ENCODE measurements at places on chromosomes 4 and X.

DNA sequence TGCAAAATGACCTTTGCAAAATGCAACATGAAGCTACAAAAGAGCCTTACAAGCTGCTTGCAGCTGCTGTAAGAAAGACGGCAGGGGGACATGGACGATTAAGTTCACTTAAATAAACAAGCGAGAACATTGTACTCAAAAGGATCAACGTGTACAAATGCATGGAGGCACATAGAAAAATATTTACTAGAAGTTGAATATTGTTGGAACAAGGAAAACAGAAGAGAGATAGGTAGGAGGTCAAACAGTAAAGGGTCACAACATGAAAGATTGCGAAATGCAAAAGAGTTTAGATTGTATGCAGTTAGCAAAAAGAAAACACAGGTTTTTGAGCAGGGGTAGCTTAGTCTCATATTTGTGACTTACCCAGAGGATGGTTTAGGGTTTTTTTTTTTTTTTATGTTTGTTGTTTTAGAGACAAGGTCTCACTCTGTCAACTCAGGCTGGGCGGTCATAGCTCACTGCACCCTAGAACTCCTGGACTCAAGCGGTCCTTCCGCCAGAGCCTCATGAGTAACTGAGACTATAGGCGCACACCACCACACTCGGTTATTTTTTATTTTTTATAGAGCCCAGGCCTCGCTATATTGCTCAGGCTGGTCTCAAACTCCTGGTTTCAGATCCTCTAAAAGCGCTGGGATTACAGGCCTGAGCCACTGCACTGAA lies 1.4 kb upstream of the PHF8 start:
- DNase-seq: no peak

- no peak for DNase-seq
Observed at GRCh38 chrX:555725-556666, 74.6 kb upstream of the SHOX start.

DNA sequence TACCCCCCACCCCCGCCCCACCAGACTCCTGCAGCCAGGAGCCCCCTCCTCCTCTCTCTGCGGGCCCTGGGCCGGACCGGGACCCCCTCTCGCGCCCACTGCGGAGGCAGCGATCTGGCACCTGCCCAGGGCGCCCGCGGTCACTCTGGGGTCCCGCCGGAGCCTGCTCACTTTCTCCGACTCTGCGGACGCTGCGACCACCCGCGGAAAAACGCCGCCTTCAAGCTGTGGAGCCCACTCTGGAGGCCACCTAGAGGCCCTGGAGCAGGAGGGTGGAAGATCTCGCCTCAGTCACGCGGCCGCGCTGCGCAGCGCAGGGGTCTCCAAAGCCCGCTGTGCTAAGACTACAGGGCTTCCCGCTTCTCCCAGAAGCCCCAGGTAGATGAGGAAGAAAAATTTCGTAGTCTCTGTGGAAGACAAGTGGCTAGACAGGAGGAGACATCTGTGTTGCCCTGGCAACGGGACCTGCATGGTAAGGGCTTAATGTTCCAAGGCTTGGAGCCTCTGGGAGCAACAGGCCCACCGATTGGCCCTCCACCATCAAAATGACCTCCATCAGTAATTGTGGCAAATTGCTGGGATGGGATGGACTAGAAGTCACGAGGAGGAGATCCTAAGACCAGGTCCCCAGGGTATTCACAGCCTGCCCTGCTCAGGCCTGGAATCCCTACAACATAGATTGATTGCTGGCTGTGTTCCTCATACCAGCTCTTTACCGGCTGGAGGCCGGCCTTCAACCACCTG lies at the start of gene PNMA6F:
PNMA6F (minus strand) TSS at position 387 of the 744 bp plus-strand sequence. CDS start 1,093 bp downstream, outside the sequence.
- no peak for DNase-seq

DNA sequence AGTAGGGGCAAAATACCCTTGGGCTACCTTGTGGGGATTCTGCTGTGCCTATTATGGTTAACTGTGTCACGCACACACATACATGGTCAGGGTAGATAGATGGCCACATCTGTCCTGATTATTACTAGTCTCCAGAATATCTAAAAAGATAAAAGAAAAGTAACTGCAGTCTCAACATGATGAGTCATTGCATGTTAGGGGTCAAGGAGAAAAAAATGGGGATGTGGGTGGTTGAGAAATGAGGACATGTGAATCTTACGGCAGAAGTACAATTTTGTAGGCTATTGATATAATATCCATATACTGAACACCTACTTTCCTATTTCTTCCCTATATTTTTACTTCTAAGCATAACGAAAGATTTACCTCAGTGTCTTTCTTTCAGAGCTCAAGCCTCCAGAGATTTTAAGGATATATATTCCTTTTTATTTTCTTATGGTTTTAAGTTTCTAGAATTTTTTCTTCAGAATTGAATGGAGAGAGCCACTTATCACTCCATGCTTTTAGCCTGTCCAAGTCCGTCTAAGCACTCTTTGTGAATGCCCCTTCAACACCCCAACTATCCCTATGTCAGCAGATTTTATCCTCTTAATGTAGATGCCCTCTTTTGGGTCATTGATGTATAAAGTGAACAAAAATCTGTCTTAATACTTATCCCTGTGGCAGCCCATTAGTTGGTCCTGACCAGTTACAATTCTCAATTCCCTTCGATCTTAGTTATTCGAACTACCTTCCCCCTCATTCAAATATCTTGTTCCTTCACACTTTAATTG lies 642.2 kb downstream of the IQCM start:
- DNase-seq: no peak

- DNase-seq: no peak
Observed at GRCh38 chrX:69066021-69066757, 99.1 kb downstream of the PJA1 start.

GRCh38 chr4:42750856-42751255 lies 94.0 kb upstream of the ATP8A1 start:
- no peak for DNase-seq

- no peak for DNase-seq
Observed at GRCh38 chr4:145420595-145421214, 60.9 kb upstream of the SMAD1 start.

- no peak for DNase-seq
Observed at GRCh38 chr4:108601532-108601931, 18.8 kb upstream of the RPL34 start.

DNA sequence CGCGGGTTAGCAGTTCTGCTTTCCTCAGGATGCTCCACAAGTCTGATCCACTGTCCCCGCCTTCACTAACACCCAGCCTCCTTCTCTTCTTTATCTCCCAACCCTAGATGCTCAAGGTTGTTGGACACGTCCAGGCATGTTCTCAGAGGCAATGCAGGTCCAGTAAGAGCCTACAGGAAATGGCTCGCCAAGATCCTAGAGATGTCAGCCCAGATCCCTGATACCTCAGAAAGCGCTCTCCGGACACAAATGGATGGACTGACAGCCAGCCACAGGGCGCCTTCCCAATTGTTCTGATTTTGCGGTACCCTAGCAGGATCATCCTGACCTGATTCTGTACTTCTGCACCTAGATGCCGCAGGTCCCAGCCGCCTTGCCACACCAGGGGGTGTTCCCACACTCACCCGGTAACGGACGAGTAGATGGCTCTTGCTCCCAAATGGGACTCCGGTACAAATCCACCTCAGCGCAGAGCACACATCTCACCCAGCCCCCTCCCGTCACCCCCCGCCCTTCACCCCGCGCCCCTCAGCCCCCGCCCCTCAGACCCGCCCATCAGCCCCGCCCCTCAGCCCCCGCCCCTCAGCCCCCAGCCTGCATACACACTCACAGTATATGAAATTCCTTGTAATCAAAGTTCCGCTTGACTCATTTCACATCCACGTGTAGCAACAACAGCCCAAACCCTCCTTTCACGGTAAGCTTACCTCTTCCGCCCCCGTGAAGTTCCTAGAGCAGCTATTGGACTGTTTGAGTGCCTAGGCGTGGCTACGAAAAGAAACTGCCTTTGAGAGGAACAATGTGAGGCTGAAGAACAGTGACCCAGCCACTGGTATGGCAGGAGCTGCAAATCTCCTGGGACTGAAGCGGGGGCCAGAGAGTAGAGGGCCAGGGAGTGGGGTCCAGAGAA lies at the start of gene EDA2R:
EDA2R (minus strand) TSS at position 488 of the 910 bp plus-strand sequence. CDS start 23,058 bp downstream, outside the sequence.
- no peak for DNase-seq

DNA sequence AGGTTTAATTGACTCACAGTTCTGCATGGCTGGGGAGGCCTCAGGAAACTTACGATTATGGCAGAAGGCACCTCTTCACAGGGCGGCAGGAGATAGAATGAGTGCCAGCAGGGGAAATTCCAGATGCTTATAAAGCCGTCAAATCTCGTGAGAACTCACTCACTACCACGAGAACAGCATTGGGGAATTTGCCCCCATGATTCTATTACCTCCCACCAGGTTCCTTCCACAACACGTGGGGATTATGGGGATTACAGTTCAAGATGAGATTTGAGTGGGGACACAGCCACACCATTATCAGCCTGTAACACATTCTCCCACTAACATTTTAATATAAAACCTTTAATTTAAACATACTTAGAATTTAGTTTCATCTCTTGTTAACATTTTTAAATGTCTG lies 144.7 kb upstream of the SMIM10 start:
- DNase-seq: no peak

DNA sequence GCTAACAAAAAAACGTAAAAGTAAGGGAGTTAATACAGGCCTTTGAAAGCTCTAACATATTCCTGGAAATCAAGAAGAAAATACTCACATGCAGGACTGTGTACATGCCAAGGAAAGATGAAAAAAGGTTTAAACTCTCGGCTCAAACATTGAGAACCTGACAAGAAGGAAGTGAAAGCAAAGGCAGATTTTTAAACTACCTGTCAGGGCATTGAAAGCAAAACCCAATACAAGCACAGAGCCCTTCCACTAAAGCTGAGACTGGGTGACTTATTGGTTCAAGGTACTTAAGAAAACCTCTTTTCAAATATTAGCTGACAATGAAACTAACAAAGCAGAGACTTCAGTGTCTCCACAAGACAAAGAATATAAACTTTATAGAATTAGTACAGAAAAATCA lies 313.0 kb upstream of the GRID2 start:
- no peak for DNase-seq

DNA sequence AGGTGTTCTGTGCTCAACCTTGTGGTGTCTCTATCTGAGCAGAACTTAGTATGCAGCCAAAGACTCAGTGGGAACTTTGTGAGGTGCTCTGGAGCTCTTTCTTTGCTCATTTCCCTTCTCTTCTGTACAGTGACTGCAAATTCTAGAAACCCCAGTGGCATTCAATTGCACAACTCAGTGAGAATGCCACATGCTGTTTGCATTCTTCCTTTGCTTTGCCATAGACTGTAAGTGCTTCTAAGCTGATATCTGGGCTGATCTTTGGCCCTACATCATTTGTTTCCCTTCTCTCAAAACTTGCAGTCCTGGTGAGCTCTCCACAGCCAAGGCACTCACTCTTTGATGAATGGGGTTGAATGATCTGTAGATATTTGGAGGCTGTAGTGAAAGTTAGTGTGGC lies 7.0 kb downstream of the PNMA3 start:
- no peak for DNase-seq

DNA sequence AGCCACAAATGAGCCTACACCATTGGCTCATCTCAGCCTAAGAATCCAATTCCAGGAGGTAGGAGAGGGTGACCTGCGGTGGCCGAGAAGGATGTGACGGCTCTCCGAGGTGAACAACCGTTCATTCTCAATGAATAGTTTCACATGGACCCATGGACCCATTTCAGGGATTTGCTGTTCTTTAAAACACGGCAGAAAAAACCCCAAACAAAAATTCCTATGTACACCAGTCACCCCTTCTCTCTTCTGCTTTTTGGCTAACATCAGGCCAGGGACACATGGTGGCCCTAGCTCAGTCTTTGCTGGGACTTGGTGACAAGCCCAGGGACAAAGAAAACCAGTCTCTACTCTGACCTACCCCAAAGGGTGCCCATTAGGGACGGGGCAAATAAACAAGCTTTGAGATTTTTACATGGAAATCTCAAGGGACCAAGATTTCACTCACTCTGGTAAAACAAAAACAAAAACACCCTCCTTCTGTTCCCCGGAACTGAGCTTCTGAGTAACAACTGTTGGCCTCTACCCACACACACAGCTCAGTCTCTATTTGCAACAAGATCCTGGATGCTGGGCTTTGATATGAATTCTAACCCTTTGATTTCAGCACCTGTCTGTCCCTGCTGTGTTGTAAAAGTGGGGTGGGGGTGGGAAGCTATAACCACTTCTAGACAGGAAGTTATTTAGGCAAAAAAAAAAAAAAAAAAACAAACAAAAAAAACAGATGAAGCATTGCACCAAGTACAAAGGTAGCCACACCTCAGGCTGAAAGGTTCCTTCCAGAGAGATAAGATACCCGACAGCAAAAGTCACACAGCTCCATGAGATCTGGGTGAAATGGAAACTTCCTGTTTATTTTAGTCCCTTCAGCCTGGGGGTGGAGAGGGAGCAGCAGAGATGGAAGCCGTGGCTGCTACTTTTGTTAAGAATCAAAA lies 49.0 kb downstream of the DDX3X start:
- DNase-seq: peak; percentile 28

DNA sequence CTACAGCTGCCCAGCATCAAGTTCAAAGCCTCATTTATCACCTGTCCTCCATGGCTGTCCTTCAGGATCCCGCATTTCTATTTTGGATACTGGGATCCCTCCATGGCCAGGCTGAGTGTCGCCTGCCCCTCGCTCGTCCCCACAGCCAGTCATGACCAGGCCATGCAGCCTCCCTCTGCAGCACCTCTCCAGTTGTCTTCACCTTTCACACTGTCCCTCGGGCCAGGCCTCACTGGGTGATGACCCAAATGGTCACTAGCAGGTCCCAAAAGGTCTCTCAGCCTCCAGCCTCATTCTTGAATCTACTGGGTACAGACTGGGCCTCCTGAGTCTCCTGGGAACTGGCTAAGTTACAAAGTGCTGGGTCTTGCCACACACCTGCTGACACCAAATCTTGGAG lies 48.7 kb upstream of the HELT start:
- no peak for DNase-seq

DNA sequence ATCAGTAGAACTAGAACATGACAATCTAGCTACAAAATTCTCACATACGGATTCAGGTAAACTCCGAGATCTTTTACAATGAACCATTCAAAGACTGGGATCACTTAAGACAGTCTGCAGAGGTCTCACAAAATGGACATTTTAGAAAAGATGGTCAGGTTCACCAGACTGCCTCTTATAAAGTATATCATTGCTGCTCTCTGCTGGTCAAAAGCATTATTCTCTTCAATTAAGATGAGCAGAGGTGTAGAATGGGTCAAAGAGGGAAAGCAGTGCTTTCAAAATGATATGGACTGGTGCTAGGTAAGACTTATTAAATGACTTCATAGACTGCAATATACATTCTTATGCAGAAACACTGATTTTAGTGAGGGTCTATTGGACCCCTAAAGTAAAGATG lies 434.7 kb downstream of the PACRGL start:
- DNase-seq: no peak

DNA sequence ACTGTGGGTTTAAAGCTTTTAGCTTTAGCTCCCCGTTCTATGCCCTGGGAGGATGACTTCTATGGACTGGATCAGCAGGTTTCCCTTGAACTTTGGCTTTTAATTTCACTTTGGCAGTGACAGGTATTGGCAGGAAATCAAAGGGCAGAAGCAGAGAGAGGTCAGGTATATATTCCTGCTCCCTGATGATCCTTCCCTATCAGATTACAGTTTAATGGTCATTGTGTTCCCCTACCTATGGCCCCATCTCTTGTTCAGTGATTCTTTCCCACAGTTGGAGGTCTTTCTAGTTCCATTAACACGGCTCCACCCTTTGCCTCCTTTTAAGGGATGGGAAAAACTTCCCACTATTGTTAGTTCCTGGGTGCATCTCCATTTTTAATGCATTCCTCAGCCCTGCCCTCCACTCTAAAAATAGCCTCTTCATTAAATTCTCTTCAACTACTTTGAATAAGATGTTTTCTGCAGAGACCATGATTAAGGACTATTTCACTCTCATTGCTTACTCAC lies 107.8 kb upstream of the TMEM47 start:
- DNase-seq: no peak

- no peak for DNase-seq
Observed at GRCh38 chr4:38671592-38671940, 7.6 kb downstream of the KLF3 start.

GRCh38 chr4:138110815-138111214 lies 131.3 kb downstream of the SLC7A11 start:
- DNase-seq: no peak
